Stimulated activated CD8-positive, alpha-beta memory T cell treated with anti-CD3 and anti-CD28 coated beads, Interleukin-15, amount 100 ng/mL, for 1 hour (primary cell): ENCODE measurements at places on chromosomes 5 and 9.

DNA sequence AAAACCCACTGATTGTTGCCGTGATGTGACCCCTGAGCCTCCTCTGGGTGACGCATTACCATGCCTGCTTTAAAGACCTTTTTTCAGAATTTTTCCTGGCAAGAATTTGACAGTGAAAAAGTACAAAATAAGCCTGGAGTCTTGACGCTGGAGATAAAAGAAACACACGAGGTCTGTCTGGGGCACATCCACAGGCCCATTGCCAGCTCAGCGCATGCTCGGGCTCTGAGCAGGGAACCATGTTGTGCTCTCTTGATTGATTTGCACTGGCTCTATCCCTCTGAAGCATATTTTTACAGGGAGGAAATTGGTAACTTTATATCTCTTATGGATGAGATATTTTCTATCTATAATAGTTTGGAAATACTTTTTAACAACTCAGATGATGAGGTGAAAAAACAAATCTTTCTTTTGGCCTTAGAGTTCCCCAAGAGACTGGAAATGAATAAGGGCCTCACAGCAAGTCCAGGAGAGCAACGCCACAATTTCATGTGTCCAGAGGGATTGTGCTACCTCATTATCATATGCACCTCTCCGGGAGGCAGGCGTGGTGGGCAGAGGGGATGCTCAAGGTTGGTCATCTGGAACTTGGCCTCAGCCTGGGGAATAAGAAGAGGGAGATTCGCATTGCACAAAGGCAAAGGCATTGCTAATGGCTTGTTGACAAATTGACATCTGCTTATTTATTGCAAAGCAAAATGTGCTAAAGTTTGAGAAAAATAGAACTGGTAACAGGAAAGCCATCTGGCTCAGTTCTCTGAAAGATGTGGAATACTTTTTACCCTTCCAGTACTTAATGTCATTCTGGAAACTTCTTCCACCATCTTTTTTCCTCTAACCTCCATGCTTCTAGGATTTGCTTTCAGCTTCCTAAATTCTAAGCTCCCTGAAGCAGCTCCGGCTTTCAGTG lies 183.8 kb downstream of the PJA2 start:
- DNase-seq, result no peak

DNA sequence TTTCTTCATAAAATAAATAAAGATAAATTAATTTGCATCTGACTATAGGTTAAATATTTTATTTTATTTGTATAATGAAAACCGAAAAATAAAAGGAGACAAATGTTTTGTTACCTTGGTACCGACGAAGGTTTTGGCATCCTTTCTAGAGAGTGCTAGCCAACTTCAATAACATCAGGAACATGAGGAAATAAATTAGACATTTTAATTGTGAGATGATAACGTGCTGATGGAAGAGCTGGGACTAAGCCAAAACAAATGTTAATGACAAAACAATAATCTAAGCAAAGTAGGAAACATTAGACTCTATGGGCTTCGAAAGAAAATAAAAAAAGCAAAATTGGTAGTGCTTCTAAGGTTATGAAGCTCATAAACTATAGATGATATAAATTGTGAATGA lies 201.0 kb downstream of the IRX2 start:
- no peak for DNase-seq

DNA sequence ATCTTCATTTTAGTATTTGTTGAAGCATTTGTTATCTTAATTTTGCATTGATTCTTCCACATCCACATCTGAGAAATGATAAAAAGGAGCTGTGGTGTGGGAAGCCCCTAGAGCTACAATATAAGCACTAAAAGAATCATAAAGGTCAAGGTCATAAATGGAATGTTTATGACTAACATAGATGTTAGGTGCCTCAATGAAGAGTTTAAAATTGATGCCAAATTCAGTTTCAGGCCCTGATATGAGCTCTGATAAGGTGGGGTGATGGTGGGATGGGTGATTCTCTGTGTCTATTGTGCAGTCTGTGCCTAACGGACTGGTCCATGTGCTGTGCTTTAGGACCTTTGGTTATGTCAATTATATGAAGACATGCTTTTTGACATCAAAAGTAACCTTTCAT lies 61.2 kb upstream of the CAMK4 start:
- DNase-seq, result no peak

DNA sequence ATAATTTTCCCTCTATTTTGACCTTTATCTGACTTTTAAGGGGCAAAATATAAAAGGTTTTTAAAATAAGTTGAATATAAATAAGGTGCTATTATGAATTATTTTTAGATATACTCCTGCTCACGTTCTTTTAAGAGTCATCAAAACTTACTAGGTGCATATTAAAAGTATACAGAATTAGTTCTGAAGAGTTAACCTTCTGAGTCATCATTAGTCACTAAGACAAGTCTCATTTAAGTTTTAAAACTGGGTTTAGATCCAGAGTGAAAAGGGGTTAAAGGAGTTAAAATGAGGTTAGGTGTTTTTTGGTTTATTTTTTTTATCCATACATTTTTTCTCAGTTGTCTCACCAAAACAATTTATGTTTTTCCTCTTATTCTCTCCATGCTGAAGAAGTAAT lies 41.7 kb downstream of the SMIM15 start:
- no peak for DNase-seq

- DNase-seq, result no peak
Measured at GRCh38 chr5:175860531-175861045, 10.8 kb upstream of the CPLX2 start.

DNA sequence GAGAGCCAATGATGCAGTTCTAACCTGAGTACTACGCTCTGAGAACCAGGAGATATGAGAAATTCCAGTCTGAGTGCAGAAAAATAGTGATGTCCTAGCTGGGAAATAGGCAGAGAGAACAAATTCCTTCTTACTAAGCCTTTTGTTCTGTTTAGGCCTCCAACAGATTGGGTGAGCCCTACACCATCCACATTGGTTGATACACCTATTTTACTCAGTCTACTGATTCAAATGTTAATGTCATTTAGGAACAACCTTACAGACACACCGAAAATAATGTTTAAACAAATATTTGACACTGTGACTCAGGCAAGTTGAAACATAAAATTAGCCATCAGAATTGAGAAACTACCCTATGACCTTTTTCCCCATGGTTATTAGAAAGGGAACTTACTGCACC lies 333.9 kb upstream of the IZUMO3 start:
- DNase-seq, result no peak
